ENCODE measurements at places on chromosomes 5 and 9.

DNA sequence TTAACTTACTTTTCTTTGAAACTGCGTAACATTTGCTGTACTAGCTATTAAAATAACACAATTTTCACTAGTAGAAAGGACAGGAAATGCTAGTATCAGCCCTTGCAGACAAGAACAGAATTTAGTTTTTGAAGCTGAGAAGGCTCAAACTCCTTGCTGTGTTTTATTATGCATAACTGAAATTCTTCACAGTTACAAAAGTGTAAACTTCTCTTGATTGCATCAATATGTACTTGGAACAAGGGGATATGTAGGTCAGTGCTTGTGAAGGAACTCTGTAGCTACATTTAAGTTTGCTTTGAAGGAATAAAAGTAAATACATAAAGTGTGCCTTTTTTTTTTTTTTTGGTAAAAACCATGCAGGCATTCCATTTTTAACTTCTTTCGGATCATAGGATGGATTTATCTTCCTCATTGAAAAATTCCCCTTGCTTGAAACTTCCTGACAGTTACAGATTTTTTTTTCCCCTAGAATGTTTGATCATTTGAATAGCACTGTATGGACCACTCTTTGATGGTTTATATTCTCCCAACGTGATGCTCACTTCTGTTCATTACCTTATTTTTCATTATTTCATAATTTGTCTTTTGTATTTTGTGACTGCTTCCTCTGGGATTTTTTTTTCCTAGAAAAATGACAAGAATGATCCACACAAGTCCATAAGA is 94.9 kb upstream of the DAB2 start:
- DNase-seq: peak; percentile 71

GRCh38 chr5:117999939-118000549 is 988.3 kb downstream of the DTWD2 start:
- DNase-seq: no peak

DNA sequence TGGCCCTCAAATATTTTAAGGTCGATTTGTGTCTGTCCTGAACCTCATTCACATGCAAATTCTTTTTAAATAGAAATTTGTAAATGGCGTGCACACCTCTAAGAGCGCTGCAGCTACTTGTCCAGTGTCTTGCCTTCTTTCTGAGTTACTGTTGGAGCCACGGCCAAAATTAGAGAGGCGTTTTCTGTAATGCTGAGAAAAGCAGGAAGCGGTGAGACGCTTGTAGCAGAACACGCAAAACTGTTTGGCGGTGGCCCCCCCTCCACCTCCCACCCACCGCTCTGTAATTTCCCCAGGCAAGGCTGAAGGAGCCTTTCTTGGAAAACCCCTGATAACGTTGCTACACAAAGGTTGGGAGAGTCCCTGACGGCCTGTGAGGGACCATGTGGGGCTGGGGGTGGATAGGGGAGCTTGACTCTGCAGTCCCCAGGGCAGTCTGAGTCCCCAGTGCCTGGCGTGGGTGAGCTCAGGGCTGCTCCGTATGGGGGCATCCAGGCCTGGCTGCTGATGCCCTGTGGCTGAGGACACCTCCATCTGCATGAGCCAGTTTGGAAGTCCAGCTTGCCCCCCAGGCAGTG is 96.5 kb downstream of the GADD45G start:
- no peak for DNase-seq

GRCh38 chr5:54758038-54758437 is 227.4 kb downstream of the ESM1 start:
- DNase-seq: no peak

DNA sequence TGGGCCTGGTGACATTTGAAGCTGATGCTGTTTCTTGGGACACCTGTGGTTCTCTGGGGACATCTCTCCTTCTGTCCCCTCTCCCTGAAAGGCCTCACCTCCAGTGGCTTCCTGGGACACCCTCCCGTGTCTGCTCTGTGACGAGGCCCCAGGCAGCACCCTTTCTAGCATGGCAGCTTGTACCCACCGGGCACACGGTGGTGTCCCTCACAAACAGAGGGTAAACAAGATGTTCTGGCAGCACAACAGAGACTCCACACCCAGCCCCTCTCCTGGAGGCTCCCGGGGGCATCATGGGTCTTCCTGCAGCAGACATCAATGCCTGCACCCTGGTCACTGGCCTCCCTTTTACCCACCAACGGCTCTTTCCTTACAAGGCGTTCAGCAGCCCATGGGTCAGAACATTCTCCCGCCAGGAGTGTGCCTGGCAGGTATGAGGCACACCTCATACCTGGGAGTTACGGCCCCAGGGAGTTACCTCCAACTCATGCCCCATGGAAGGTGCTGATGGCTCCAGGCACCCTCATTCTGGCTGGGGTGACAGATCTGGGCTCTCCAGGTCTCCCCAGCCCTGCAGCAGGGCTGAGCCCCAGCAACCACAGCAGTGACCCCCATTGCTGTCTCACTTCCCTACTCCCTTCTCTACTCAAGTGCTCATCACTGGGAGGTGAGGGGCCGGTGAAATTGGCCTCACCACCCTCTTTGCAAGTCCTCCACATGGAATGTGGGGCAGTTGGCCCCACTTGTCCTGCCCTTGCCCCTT is 51.1 kb downstream of the BARX1 start:
- DNase-seq: no peak

DNA sequence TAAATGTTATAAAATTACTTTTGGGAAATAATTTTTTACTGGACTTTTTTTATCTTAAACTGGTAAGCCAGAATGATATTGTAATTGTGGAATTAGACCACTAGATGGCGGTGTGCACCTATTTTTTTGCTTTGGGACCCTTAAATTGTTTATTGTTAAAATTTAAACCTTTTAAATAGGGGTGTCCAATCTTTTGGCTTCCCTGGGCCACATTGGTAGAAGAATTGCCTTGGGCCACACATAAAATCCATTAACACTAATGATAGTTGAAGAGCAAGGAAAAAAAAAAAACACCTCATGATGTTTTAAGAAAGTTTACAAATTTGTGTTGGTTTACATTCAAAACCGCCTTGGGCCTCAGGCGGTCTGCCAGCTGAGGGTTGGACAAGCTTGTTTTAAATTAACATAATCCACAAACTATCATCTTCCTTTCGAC is 28.4 kb upstream of the GADD45G start:
- no peak for DNase-seq

DNA sequence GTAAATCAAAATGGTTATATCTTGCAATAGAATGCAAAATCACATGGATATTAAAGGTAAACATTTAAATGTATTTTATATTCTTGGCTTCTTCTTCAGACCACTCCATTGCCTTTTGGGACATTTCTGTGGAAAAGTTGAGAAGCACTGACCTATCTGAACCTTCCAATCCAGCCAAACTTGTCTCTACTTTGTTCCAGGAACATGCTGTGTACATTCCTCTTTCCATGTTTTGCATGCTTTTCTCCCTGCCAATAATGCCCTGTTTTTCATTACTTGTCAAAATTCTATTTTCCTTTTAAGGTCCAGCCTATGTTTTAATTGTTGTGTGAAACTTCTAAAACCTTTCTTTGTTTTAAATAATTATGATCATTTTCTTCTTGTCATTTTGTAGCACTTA is 28.3 kb downstream of the JAK2 start:
- DNase-seq: peak; percentile 76

- DNase-seq: no peak
Observed at GRCh38 chr5:179769271-179769670, 24.5 kb upstream of the LTC4S start.

- no peak for DNase-seq
Observed at GRCh38 chr5:37836592-37837413, 3.0 kb downstream of the GDNF start.

DNA sequence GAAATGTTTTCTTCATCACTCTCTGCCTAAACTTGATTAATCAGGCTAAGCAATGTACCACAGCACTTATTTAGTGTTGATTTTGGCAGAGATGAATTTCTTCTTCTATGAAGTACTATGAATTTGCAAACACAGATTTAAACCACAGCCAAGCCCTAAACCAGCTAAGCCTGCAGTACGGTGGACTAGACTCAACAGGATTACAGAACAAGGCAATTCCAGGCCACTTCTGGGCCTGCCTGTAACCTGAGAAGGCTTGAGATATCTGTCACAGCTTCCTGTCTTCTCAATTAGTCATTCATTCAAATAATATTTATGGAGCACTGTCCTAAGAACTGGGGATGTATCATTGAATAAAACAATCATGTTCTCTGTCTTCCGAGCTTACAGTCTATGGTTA is 32.4 kb upstream of the CAST start:
- DNase-seq: no peak

- no peak for DNase-seq
Observed at GRCh38 chr5:83085106-83085505, 7.8 kb downstream of the XRCC4 start.

- peak; percentile 84 for DNase-seq
Observed at GRCh38 chr5:149731617-149732323, 1.7 kb downstream of the PPARGC1B start.

DNA sequence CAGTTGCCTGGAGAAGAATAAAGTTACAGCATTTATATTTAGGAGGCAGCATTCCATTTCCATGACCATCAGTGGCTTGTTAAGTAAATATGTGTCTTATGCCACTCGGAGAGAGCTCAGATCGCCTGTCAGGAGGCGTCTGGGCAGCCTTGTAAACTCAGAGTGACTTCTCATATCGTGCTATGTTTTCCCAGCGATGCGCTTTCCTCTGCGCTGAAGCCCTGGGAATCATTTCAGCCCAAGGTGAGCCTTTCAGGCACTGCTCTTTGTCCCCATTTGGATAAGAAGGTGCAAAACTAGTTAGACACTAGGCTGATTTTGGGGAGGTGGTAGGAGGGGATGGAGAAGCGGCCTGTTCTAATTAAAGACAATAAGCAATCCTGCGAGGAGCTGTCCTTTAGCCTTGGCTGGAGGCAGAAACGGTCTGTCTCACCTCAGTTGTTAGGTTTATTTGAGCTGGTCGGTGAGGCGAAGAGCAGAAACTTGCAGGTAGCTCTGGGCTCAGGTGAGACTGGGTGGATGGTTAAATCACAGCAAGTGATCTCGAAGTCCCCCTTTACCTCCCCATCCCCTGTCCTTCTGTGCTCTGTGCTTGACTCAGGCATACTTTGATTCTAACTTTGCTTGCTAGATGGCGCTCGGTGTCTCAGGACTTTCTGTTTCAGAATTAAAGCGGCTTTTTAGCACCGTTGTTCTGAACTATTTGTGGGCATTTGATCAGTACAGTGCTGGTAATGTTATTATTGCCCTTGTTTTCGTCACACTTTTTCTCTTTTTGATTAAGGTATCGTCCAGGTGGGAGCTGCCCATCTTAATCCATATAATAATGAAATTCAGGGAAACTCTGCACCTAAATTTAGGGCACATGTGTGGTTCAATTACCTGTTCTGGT is 24.6 kb downstream of the NR2F1 start:
- DNase-seq: peak; percentile 83
